T follicular helper cell (primary cell): ENCODE measurements at places on chromosomes 2 and 18.
A peak's percentile ranks its signal among the peaks of the same experiment; 100 is the strongest.

DNA sequence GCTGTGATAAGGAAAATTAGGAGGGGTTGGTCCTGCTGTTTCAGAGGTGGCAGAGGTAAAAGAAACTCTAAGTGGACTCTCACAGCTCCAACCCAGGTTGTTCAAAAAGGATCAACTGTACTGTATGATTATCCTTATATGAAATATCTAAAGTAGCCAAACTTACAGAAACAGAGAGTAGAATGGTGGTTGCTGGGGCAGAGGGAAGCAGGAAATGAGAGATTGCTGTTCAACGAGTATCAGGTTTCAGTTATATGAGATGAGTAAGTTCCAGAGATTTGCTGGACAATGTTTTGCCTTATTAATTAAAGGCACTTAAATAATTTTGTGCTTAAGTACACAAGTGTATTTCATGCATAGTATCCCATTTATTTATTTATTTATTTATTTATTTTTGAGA is 972.0 kb upstream of the LRRTM1 start:
- DNase-seq: no peak

- DNase-seq: no peak
These were observed 52.6 kb downstream of the NCK2 start for GRCh38 chr2:105797298-105797819.

DNA sequence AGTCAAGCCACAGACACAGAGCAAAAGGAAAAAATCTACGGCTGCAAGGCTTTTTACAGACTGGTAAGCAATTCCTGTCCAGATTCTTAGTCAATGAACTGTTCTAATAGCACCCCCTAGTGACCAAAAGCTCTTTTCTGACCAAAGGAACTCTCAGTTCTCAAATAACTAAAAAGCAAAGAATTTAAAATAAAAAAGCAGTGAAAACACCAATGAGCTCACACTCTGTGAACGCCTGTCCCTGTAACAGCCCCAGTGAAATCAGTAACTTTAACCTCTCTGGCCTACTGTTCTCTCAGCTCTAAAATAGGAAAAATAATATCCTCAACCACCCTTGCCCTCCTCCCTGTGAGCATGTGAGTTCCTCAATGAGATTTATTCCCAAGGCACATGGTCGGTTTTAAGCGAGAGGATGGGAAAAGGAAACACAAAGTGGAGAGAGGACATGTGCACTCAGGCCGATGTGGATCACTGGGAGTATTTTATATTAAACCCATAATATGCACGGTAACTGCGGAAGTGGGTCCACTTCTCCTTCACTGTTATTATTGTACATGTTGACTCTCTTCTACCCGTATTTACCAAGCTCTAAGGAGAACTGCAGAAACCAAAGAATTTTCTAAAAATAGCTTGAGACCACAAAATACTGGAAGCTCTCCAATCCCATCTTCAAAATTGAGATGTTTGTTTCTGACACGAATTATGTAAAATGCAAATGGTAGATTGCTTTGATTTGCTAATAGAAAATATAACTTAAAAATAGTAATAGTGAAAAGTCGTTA is 128.5 kb downstream of the STK39 start:
- no peak for DNase-seq

- DNase-seq: no peak
These were observed 67.5 kb upstream of the ZNF516 start for GRCh38 chr18:76562286-76563122.

GRCh38 chr2:104118889-104119288 is 735.0 kb upstream of the POU3F3 start:
- no peak for DNase-seq

GRCh38 chr2:158457092-158457825 is 507 bp downstream of the PKP4 start:
- DNase-seq: peak; percentile 16
